ENCODE measurements at places on chromosomes 11 and 22.

GRCh38 chr11:120259988-120260565 lies 20.1 kb downstream of the POU2F3 start:
- DNase-seq: no peak

- DNase-seq: no peak
These were observed 173.2 kb downstream of the DSCAML1 start for GRCh38 chr11:117623831-117624271.

DNA sequence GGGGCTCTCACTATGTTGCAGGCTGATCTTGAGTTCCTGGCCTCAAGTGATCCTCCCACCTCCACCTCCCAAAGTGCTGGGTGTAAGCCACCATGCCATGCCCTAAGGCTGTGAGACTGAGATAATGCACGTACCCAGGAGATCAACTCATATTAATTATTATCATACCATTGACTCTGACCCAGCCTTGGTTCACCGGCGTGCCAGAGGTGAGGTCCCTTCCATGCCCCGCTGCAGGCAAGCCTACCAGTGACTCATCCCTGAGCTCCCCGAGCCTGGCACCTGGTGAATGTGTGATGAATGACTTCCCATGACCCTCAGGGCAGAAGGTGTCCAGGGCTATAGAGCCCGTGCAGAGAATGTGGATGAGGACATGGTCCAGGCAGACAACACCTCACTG lies 12.1 kb downstream of the GAL3ST1 start:
- no peak for DNase-seq

DNA sequence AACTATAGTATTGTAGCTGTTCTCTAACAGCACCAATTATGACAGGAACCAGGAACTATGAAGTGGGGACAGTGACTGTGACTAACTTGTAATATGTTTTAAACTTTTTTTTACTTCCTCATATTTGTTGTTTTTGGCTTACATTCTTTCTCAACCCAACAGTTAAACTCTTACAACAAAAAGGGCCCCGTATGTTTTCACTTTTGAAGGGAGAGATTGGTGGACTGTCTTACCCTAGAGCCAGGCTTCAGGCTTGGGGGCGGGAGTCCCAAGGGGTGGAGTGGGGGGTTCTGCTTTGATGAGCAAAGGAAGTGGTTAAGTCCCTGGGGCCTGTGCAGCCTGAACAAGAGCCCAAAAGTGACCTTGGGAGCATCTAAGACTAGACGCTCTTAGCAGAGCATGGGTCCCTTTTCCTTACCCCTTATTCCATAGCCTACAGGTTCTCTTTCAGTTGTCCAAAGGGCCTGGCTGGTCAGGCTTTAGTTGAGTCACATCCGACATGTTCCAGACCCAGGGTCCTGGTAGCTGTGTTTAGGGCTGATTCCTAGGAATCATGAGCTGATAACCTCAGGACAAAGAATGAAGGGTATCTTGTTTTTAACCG lies 38.8 kb downstream of the STIM1 start:
- DNase-seq: no peak

DNA sequence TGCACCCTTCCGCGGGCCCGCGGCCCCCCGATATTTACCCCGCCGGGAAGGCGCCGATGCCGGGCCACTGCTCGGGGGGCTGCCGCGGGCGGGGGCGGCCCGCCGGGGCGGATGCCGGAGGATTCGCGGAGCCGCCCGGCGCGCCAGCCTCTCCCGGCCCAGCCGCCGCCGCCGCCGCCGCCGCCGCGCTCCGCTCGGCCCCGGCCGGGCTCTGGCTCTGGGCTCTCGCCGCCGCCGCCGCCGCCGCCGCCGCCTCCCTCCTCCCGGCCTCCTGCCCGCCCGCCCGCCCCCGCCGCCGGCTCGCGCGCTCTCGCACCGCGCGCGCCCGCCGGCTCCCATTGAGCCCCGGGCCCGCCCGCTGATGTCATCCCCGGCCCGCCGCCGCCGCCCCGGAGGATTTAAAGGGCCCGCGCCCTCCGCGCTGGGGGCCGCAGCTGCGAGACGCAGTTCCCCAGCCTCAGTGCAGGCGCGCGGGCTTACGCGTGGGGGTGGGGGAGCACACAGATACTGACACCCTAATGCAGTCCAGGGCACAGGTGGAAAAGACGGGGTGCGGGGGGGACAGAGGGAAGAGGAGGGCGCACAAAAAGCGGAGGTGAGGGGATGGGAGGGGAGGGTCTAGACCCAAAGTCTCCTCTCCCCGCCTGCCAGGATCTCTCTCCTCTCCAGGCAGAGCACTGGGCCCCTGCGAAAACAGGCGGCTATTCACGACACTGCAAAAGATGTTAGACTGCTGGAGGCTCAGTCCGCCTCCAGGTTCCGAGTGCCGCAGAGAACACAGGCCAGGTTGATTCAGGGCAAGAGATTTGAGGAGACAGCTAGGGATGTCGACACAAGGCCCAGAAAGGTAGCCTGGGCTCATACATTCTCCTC lies at the start of gene CSNK1E:
TSS of gene CSNK1E (minus strand) at position 312 of the 873 bp plus-strand sequence. CDS start 3,276 bp downstream, outside the sequence.
- DNase-seq: no peak

DNA sequence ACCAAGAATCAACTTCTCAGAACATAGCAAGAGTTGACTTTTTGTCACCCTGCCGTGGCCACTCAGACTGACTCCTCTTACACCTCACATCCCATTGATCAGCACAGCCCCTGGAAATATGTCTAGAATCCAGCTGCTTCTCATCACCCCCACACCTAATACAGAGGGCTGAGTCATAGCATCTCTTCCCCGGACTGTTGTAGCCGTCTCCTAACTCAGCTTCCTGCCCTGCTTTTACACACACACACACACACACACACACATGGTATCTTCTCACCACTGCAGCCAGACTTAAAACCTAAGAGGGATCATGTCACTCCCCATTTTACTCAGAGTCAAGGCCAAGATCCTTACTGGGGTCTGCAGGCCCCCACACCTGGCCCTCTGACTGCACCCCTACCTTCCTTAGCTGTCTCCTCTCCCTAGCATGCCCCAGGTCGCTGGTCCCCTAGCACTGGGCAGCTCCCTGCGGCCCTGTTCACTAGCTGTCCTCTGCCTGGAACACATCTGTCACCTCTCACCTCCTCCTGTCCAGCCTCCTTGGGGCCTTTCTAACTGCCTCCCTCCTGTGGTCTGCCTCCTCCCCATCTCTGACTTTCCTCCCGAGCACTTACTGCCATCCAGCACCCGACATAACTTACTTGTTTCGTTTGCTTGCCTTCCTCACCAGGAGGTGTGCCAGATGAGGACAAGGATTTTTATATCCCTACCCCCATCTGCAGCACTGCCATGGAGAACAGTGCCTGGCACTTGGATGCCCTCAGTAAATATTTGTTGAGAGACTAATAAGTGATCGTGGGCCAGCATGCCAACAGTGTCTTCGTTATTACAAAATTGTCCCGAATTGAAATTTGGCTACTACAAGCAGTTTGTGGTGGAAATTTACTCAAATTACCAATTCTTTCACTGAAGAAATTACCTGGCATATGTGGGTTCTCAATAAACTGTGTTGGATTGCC lies 61.9 kb downstream of the BMAL1 start:
- no peak for DNase-seq

DNA sequence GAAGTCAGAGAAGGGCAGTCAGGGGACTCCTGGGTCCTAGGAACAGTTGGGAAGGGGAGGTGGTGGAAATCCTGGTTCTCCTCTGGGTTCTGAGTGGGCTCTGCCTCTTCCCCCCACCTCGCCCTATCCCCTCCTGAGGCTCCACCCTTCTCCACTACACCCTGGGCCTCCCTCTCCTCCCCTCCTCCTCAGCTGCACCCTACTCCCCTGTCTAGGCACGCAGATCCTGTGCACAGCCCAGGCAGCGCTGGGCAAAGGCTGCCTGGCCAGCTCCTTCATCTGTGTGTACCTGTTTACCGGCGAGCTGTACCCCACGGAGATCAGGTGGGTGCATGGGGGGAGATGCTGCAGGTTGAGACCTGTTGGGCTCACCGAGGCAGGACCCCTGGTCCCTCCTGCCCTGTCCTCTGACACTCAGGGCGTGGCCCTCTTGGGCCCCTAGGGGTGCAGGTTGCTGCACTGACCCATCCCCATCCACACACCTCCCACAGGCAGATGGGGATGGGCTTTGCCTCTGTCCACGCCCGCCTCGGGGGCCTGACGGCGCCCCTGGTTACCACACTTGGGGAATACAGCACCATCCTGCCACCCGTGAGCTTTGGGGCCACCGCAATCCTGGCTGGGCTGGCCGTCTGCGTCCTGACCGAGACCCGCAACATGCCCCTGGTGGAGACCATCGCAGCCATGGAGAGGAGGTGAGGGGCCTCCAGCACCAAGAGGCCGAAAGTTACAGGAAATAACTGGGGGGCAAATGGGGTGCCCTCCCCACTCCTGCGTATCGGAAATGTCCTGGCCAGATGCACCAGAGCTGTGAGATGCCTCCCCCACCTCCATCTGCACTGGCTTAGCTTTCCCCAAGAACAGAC lies 25.3 kb upstream of the POLA2 start:
- no peak for DNase-seq

GRCh38 chr11:95335989-95336388 lies 105.0 kb upstream of the SESN3 start:
- no peak for DNase-seq

DNA sequence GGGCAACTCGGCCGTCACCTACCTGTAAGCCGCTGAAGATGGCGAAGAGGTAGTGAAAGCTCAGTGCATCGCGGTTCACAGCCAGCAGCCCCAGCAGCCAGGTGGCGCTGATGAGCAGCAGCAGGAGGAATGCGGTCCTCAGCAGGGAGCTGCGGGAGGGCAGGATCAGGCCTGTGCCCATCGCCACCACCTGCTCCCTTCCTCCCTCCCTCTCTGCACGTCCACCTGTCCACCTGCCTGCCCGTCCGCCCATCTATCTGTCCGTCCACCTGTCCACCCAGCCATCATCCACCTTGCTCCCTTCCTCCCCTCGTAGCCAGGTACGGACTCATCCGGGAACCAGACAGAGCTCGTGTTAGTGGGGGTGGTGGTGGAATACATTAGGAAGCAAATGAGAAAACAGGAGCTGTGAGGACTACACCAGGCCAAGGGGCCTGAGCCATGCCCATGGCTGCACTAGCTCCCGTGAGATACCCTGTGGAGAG lies 32.2 kb downstream of the TRMU start:
- peak; percentile 15 for DNase-seq

DNA sequence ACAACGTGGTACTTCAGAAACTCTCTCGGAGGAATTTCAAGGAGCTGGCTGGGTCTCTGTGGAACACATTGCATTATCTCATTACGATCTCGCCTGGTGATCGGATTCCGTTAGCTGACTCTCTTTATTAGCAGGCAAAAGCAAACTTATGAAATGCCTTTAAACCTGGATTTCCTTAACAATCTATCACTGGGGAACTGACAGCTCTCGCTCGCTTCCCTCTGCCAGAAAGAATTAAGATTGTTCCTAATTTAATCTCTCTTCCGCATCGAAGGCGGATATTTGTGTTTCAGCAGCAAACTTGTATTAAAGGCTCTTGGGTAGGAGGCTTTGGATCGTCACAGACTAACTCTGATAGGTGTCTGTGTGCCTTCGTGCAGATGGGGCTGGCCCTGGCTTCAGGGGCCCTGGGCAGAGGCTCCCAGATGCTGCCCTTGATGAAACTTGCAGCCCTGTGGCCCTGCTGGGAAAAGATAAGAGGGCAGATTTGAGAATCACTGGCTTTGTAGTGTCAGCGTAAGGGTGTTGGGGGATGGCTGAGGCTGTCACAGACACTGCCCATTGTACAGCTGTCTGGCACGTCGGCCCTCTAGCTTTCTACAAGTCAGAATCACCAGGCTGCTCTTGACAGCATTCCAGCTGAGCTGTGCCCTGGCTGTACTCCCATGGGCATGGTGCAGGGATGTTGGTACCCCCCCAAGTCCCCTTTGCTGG lies 162.2 kb upstream of the NECTIN1 start:
- DNase-seq: peak; percentile 83

- DNase-seq: no peak
These were observed 423.4 kb downstream of the GUCY1A2 start for GRCh38 chr11:106594751-106595351.

DNA sequence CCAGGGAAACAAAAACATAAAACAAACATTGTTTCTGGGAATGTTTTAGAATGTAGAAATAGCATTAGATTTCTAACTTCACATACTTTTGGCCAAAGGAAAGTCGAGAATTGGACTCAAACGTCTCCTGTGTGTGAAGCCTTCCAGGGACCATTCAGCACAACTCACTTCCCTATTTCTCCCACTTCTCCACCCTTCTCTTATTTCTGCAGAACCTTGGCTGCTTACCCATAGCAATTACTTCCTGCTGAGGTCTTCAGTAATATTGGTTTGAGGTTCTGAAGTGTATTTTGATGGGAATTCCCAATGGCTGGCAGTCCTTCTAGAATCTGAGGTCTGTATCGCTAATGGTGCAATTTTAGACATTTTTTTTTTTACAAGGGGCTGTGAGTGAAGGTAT lies 158.3 kb upstream of the SNX19 start:
- DNase-seq: no peak

DNA sequence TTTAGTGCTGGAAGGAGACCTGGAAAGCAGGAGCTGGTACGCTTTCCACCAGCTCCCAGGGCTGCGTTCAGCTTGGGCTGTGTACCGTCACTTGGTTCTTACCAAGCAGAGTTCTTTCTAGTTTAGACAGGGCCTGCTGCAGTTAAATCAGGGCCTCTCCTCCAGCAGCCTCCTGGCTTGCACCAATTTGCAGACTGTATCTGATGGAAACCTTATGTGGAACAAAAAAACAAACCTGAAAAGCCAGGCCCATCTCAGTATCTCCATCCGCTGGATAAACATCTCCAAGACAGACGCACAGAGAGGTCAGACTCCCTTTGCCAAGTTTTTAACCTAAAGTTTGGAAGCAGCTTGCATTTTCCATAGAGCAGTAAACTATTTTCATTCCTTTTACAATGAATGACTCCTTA lies 288.6 kb upstream of the SORL1-AS1 start:
- peak; percentile 5 for DNase-seq

DNA sequence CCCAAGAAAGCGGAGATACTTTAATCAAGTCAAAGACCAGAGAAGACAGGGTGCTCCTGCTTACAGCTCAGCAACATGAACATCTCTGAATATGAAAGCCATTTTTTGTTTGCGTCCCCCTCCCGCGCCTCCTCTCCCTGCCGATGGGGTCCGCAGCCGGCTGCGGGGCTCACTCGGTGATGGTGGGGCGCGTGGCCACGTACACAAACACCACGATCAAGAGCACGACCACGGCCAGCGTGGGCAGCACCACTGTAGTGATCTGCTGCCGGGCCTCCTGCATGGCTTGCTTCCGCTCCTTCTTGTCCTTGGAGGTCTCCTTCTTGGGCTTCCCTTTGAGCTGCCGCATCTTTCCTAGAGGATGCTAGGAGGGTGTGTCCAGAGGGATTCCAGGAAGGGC lies 64.3 kb downstream of the SMCO4 start:
- no peak for DNase-seq

GRCh38 chr11:79441461-79441875 lies 638 bp upstream of the TENM4 start:
- DNase-seq: no peak

DNA sequence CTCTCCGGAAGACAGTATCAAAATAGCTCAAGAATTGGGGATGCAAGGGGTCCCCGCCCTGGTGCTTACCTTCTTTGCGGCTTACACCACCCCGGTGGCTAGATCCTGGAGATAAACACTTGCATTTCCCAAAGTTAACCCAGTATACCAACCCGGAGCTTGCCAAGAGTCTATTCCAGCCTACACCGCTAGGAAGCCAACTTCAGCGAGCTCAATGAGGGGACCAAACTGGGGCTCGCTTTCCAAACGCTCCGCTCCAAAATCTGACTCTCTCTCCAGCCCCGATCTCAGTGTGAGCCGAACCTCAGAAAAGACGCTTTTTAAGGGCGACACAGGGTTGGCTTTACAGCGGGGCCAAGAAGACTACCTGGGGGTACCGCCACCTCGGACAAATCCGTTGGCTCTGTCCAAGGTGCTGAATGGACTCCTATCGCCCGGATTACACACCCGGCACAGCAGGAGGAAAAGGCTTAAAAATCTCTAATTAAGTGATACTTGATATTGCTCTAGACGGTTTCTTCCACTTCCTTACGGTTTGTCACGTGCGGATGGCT lies 20.1 kb upstream of the BDNF start:
- no peak for DNase-seq

Measured in substantia nigra (tissue), 51 donors.